ENCODE measurements at places on chromosomes 11 and 22.
A peak's percentile ranks its signal among the peaks of the same experiment; 100 is the strongest.

DNA sequence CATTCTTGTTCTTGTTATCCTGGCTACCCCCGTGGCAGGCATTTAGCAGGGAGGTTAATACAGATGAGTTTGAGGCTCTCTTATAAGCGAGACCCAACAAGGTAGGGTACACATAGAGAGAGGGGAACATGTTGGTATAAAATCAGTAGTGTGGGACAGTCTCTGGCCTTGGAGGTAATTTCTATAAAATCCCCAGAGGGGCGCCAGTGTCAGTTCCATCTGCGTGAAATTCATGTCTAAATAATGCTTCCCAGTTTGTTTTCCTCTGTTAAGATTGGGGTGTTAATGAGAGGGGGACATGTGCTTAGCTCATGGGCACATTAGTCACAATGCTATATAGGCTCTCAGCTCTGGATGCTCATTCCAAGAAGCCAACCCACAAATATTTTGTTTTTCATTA is 150.7 kb downstream of the MYO18B start:
- DNase-seq: no peak

GRCh38 chr11:27055065-27055682 is 14.6 kb downstream of the BBOX1 start:
- peak; percentile 84 for DNase-seq

DNA sequence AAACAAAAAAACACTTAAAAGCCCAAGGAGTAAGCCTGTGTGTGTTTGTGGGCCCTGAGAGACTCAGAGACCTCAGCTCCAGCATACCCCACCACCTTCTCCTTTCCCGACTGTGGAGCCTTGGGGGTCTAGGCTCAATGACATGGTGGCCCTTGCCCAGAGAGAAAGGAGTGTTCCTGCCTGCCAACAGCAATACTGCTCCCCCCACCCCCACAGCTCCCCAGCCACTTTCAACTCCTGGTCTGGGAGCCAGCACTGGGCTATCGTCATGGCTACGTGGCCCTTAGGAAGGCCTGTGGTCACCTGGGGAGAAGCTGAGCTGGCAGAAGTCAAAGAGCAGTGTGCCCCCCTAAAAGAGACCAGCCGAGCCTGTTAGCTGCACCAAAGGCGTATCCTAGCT is 2.6 kb downstream of the PPP1R14B start:
- no peak for DNase-seq

DNA sequence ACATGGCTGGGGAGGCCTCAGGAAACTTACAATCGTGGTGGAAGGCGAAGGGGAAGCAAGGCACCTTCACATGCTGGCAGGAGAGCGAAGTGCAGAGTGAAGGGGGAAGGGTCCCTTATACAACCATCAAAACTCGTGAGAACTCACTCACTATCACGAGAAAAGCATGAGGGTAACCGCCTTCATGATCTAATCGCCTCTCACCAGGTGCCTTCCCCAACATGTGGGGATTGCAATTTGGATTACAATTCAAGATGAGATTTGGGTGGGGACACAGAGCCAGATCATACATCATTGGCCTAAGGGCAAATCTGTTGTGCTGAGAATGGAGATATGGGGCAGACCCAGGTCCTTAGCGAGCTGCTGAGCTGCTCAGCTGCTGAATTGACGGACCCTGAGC is 13.1 kb downstream of the C1QTNF6 start:
- no peak for DNase-seq

DNA sequence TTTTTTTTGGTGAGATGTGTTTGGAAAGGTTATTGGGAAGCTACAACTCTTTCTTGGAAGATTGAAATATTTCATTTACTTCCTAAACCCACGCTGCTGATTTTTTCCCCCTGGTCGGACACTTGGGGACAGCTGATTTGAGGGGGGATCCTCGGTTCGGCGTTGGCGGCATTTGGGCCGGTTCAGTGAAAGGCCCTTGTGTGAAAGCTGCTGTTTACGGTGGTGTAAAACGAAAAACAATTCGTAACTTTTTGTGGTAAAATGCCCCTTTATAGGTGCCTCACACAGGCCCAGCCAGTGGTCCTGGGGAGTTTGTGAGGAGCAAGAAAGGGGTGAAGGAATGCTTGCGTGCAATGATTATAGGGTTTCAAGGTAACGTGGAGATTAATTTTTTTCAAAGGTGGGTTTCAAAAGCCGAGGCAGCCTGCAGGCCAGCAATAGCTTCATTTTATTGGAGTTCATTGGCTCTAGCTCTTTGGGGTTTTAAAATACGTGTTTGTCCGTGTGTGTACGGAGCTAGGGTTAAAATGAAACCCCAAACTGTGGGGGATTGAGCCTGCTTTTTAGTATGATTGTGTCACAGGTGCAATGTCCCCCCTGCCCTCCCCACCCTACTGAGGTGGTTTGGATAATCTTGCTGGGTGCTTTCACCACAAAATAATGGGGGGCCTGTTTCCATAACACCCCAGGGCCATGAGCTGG is 77.2 kb upstream of the PPARA start:
- DNase-seq: no peak

GRCh38 chr11:116357784-116358544 is 414.8 kb downstream of the BUD13 start:
- DNase-seq: no peak

GRCh38 chr11:86346513-86346912 is 28.2 kb upstream of the CCDC81 start:
- DNase-seq: no peak

GRCh38 chr11:79482800-79483199 is 42.0 kb upstream of the TENM4 start:
- DNase-seq: no peak

DNA sequence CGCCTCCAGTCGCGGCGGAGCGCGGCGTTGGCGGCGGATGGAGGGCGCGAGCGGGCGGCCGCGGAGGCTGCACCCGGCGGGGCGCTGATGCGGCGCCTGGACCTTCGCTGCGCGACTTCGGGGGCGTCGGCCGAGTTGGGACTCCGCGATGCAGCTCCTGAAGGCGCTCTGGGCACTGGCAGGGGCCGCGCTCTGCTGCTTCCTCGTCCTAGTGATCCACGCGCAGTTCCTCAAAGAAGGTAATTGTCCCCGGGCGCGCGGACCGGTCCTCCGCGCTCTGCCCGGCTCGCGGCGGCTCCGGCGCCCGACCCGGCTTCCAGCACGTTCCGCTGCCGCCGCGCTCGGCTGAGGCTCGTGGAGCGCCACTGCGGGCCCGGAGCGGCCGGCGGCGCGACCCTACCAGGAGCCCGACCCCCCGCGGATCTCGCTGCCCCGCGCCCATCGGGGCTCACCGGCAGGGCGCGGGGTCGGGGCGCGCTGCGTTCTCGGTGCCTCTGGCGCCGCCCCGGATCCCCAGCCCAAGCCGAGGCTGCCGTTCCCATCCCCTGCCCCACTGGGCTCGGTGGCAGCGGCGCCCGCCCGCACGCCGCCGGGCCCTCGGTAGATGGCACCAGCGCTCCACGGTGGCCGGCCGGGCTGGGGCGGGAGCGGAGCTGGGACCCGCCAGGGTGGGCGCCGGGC is 1251.2 kb downstream of the BRD1 start:
- DNase-seq: no peak

GRCh38 chr11:96073536-96073935 is 149.6 kb upstream of the MTMR2 start:
- DNase-seq: no peak

- no peak for DNase-seq
These were observed 59.9 kb downstream of the NCAM1 start for GRCh38 chr11:113021111-113021510.

DNA sequence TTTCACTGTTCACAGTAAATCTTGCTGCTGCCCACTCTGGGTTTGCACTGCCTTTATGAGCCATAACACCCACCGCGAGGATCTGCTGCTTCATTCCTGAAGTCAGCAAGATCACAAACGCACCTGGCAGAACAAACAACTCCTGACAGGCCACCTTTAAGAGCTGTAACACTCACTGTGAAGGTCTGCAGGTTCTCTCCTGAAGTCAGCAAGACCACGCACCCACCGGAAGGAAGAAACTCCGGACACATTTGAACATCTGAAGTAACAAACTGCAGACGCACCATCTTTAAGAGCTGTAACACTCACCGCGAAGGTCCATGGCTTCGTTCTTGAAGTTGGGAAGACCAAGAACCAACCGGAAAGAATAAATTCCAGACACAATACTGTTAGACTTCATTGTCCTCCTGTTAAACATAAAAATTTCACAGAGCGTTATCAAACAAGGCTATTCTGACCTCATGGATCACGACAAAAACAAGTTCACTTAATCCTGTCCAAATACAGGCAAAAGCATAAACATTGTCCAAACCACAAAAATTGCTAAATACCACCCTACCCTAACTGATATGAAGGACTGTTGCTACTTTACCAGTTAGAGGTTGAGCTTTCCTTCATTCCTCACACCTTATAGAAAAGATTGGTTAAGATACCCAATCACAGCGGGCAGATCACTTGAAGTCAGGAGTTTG is 3.0 kb upstream of the CCDC117 start:
- no peak for DNase-seq

DNA sequence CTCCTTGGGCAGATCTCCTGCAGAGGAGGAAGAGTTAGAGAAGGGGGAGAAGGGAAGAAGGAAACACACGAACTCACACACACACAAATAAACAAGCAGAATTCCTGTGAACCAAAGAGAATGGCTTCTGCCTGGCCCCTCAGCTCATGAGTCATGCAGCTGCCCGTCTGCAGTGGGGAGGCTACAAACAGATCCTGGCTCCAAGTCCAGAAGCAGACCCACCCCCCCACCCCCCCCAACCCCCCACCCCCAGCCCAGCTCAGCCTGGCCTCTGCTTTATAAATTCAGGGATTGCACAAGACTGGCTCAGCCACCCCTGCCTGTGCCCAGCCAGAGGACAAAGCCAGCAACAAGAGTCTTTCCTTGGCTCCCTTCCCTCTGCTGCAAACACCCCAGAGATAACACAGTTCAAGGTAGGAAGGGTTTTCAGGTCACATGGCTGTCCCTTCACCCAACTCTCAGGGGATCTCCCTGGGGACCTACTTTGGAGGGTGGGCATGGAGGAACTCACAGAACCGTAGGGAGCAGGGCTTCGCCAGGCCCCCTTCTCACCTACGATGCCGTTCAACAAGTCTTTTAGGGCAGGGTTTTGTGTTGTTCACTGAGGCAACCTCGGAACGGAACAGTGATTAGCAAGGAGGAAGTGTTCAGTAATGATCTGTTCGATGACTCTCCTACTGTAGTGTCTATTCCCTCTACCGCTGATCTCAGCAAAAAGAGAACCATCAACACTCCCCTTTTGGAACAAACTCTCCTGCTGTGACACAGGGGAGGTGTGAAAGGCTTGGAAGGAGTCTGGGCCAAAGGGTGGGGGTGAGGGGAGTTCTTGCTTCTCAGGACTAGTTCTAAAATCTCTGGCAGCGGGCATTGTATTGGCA is 35.5 kb downstream of the RPL27A start:
- DNase-seq: peak; percentile 70

Measured in PC-9 (cell line).